Stimulated activated CD8-positive, alpha-beta memory T cell treated with anti-CD3 and anti-CD28 coated beads, Interleukin-4, amount 100 ng/mL, for 4 hours (primary cell): ENCODE measurements at places on chromosomes 2 and 18.

DNA sequence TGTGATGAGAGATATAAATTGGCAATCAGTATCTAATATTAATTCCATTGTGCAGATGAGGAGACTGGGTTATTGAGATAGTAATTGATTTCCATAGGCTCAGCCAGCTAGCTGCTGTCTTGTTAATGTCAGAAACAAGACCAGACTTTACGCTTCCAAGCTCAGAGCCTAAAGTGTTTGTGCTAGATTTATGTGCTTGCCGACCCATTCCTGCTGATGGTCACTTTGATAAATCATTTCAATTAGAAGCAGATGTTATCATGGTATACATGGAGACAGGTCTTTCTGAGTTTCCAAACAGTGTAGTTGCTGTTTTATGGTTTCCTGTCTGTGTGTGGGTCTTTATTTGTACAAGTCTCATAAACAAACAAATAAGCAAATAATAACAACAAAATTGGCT, 92.8 kb downstream of the AQP4 start:
- DNase-seq: no peak

GRCh38 chr18:39019989-39020388, 1454.4 kb upstream of the CELF4 start:
- no peak for DNase-seq

GRCh38 chr2:49286726-49287125, 132.4 kb upstream of the FSHR start:
- no peak for DNase-seq

GRCh38 chr2:44833171-44834069, 108.1 kb upstream of the SIX3 start:
- DNase-seq: no peak

- DNase-seq: no peak
These were observed 1.4 kb upstream of the IDH1 start for GRCh38 chr2:208256192-208256782.

DNA sequence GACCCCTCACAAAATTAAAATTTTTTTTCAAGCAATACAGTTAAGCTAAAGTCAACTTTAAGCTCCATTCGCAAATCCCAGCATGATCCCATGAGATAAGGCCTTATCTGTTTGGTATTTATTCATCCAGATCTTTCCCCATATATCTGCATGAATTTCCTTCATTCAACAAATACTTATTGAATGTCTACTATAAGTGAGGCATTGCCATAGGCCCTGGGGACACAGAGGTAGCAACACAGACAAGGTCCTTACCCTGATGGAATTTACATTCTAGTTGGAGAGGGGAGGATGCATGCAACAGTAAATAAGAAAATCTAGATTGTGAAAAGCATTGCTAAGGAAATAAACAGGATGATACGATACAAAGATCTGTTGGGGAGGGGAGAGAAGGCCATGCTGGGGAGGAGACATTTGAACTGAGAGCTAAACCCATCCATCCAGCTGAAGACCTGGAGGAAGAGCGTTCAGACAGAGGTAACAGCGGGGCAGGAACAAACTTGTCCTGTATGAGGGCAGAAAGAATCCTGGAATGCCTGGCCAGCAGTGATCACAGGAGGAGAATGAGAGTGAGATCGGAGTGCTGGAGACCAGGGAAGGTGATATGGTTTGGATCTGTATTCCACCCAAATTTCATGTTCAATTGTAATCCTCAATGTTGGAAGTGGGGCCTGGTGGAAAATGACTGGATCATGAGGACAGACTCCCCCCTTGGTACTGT, 71.6 kb downstream of the SDC1 start:
- DNase-seq: no peak

GRCh38 chr2:64943387-64944150, 45.6 kb upstream of the SLC1A4 start:
- DNase-seq: no peak

DNA sequence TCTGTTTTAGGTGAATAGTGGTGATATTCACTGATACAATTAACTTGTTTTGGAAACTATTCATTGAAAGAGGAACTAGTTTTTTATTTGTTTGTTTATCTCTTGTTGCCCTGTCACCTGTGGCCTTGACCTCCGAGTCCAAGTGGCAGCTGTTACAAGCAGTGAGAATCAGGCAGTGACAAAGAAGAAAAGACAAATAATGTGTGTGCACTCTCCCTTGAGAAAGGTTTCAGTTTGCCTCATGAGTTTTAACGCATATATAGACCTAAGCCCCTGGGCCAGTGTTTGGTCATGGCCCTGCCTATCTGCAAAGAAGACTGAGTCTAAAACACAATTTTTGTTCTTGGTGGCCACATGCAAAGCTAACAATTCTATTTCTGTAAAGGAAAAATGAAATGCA, 15.3 kb downstream of the KYNU start:
- no peak for DNase-seq

- no peak for DNase-seq
These were observed 5.5 kb downstream of the SALL3 start for GRCh38 chr18:78984941-78985784.

GRCh38 chr2:57842531-57842930, 204.1 kb upstream of the VRK2 start:
- no peak for DNase-seq

- DNase-seq: no peak
These were observed 35.7 kb downstream of the CELF4 start for GRCh38 chr18:37529863-37530262.

DNA sequence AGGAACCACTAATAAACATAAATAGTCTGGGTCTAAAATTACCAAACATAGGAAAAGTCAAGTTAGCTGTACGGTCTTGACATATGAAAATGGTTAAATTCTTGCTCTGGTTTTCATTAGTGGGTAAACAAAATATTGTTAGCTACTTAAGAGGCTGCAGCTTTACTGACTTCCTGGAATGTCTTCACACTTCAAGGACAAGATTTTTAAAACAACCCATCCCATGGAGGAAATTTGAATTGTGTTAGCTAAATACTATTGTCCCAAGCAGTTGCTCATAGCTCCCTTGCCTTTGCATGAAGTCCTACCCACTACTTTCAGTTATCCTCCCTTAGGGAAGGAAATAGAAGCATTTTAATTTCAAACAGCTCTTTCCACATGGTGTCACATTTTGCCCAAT, 128.5 kb downstream of the EPHA4 start:
- no peak for DNase-seq

- DNase-seq: no peak
These were observed 16.5 kb upstream of the PSD4 start for GRCh38 chr2:113157118-113157896.

- no peak for DNase-seq
These were observed 26.4 kb downstream of the CAPN13 start for GRCh38 chr2:30780776-30781330.

- no peak for DNase-seq
These were observed 4.2 kb downstream of the ADCY3 start for GRCh38 chr2:24915796-24916195.

DNA sequence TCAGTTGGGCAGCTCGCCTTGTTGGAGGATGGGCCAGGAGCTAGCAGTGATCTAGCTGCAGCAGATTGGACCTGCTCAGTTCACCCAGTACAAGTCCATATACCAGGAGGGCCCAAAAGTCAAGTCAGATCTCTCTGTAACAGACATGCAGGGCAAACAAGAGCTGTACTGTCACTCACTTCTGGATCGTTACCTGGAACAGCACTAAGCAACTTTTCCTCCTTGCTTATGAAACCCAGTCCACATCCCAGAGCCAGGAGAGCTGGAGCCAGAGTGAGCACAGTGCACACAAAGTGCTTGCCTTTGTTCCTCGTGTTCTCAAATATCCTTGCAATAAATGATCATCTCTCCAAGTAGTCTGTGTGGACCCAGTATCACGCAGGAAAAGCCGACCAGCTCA, 244.1 kb upstream of the FOSL2 start:
- no peak for DNase-seq

GRCh38 chr2:169803480-169803879, 4.8 kb downstream of the SSB start:
- no peak for DNase-seq

DNA sequence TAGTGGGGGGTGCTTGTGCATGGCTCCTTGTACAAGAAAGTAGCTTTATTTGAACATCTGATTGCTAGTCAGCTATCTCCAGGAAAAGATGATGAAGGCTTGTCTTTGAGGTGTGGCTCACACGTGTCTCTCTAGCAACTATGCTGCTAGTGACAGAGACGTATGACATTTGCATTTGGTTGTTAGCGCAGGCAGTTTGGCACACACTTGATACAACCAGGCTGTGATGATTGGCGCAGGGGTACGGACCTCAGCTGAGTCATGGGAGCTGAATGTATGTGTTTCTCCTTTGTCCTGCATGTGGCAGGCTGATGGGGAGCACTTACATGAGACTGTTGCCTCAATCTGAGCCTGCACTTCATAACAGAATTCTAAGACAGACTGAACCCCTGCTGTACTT, 29.6 kb downstream of the PTCD3 start:
- no peak for DNase-seq

DNA sequence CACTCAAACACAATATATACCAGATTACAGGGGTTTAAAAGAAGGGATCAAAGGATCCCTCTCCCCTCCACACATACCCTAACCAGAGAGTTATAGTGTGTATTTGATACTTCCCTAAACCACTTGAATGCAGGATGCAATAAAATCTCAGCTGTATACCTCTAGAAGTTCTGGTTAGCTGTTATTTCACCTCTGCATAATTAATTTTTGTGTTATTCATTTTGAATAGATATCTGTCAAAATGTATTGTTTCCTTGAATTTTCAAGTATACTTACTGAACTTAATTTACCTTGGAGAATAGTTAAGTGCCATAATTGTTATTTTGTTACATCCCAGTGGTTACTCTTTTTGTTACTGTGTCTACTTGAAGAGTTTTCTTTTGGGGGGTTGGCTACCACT, 34.5 kb downstream of the DDX1 start:
- no peak for DNase-seq

GRCh38 chr2:113677330-113677729, 50.3 kb downstream of the RABL2A start:
- no peak for DNase-seq

DNA sequence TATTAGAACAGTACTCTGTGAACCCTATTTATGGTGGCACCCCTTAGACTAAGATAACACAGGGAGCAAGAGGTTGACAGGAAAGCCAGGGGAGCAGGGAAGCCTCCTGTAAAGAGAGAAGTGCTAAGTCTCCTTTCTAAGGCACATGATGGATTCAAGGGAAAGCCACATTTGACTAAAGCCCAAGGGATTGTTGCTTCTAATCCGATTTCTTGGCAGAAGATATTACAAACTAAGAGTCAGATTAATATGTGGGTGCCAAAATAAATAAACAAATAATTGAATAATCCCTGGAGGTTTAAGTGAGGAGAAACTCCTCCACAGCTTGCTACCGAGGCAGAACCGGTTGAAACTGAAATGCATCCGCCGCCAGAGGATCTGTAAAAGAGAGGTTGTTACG, 333.2 kb downstream of the SOX11 start:
- no peak for DNase-seq

DNA sequence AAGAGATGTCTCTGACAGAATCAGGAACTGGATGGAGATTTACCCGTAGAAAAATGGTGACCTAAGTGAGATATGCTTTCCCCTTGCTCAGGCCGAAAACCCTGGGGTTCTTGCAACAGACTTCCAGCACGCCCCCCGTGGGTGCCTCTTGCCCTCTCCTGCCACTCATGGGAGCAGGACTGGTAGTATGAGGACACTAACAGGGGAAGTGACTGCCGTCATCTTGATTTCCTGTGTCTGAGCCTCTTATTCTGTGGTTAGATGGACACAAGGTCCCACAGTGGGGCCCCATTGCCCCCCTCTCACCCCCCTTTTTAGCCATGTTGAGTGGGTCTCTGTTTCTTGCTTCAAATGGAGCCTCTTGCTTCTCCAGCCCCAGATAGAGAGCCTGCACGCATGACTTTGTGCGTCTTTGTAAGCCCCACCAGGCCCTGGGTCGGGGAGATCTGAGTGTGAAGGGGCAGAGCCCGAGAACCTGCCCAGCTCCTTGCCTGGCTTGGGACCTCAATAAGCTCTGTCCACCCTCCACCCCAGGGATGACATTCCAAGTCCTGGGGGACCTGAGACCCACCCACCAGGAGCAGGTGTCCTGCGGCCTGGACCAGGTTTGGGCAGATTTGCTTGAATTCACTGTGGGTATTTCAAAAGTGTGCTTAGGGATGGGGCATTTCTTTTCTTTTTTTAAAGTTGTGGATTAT, 12.6 kb downstream of the GNLY start:
- DNase-seq: no peak

DNA sequence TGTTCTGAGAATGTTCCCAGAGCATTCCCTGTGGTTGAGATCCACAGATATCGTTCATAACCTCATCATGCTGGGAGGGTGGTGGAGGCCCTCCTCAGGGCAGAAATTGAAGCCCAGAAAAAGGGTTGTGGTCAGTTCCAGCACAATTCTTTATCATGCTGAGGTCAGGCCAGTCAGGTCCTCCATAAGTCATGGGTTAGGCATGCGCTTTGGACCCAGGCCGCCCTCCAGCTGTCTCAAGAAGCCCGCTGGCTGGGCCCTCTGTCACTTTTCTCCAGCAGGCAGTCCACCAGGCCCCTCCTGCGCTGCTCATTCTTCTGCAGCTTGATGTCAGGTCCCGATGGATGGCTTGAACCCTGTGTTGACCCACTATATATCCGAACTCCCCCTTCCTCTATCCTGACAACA, 151.1 kb upstream of the NT5C1B start:
- DNase-seq: no peak

- DNase-seq: no peak
These were observed 320.6 kb downstream of the ZNF516 start for GRCh38 chr18:76174451-76174850.

GRCh38 chr2:18777250-18777812, 188.0 kb upstream of the NT5C1B start:
- DNase-seq: no peak

- no peak for DNase-seq
These were observed 10.2 kb downstream of the IL1F10 start for GRCh38 chr2:113077921-113078320.

DNA sequence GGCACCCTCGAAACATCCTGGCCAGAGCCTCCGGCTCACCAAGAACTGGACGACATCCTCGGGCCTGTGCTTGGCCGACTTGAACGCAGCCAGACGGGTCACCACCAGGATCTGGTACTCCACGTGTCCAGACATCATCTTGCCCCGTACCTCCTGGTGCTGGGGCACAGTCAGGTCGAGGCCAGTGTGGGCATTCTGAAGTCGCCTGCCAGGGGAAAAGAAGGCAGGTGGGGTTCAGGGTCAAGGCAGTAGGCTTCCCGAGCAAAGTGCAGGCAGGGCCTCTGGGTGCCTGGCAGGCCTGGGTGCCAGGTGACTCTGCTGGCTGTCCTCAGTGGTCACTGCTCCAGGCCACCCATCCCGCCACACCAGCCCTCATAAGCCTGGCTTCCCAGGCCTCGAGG, 5.6 kb downstream of the HS1BP3 start:
- DNase-seq: no peak
